ENCODE measurements at places on chromosomes 12 and 14.

- no peak for DNase-seq
Observed at GRCh38 chr12:93429852-93430251, 11.9 kb downstream of the UBE2N start.

GRCh38 chr12:124437121-124437520, 130.3 kb downstream of the NCOR2 start:
- no peak for DNase-seq

- DNase-seq = no peak
Observed at GRCh38 chr12:639988-640387, 23.3 kb downstream of the NINJ2 start.

GRCh38 chr12:120735181-120735580, 9.6 kb downstream of the ACADS start:
- DNase-seq = no peak

GRCh38 chr12:11321980-11322379, 11.7 kb upstream of the PRB4 start:
- DNase-seq = no peak

Measured in heart left ventricle (tissue), 16 donors.